ENCODE measurements at places on chromosomes 3 and 15.

DNA sequence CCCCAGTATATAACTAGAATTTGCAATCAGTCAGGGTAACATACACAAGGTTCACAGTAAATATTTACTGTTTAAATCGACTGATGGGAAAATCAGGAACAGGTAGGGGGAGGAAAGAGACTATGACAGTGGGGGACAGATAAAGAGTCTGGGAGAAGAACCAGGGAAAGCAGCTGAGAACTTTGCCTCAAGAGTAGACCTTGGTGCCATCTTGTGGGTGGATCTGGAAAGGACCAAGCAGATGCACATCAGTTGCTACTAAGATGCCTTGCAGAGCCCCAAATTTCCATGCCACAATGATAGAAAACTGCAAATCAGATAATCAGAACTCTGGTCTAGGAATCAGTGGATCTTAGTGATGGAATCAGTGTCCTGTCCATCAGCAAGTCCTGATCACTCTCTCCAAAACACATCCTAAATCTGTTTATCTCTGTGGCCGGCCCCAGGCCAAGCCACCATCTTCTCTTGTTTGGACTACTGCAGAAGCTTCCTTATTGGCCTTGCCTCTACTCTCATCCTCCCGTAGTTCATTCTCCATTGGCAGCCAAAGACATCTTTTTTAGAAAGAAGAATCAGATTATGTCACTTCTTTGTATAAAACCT is 62.7 kb downstream of the PDE8A start:
- no peak for DNase-seq

GRCh38 chr3:150312018-150312657 is 96.0 kb upstream of the TSC22D2 start:
- DNase-seq = no peak

DNA sequence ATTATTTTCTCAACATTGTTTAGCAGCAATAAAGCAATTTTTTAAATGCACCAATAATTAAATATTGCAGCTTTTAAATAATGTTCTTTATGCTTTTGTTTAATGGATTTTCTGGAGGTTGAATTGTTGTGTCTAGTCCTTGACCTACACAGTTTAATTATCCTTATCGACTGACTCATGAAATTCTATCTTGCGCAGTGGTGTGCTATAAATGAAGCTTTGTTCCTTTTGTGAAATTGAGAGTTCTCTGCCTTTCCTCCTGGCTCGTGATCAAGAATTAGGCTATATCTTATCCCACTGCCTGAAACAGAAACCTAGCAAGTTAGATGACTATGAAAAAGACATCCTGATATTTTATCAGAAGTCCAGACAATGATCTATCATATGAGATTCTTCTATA is 37.0 kb upstream of the PIK3R4 start:
- no peak for DNase-seq

- DNase-seq = no peak
Observed at GRCh38 chr3:32630266-32630665, 54.7 kb upstream of the CNOT10 start.

DNA sequence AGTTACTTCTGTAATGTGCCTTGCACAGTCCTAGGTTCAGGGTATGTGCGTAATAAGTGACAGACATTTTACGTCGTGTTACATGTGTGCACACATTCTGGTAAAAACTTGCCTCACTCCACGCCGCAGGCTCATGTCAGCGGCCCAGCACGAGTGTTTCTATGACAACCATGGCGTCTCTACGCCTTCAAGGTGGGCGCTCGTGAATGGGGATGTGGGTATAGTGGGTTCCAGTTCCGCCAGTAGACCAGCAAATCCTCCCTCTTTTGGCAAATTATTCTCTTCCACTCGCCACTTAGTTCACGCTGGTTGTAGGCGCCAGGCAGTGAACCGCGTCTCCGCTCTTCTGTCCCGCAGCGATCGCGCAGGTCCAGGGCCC is 40.3 kb downstream of the CHST14 start:
- no peak for DNase-seq

DNA sequence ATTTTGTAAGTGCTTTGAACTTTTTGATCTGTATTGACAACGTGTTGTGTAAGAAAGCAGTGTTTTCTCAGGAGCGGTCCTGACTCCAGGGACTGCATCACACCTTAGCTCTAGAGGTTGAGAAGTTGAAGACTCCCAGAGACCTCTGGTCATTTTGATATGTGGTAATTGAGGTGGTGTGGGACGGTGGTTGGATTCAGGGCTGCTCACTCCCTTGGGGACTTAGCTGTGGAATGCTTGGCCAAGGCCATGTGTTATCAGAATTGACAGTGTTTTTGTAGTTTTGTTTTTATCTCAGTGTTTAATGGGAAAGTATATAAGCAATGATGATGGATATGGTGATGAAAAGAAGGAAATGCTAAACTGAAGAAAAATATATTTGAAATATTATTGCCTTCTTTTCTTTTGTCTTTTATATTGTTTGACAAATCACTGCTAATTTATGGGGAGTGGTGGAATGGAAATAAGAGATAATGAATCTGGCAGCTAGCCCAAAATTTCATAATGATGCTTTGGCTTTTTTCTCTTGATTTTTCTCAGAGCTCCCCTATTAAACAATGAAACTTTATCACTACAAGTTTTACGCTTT is 16.0 kb downstream of the CMSS1 start:
- DNase-seq = no peak

GRCh38 chr3:188719545-188719944 is 452.2 kb upstream of the TPRG1 start:
- DNase-seq = no peak

GRCh38 chr15:25703726-25704125 is 159.4 kb downstream of the ATP10A start:
- no peak for DNase-seq

DNA sequence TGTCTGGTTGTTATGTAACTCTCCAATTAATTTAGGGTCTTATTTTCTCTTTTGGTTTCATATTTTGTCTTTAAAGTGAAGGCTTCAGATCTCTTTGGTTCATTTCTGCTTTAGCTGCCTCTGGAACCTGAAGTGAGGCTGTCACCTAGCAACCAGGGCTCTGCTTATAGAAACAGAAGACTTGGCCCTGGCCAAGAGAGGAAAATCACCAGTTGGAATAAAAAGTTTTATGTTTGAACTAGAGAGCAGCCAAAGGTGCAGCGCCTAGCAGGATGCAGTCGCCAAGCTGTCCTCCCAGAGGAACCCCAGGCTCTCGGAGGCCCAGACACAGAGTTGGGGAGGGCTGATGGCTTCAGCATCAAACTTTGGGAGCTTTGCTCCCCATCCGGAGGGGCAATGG is 41.1 kb downstream of the LYZL4 start:
- no peak for DNase-seq

GRCh38 chr3:108861401-108861800 is 38.8 kb downstream of the TRAT1 start:
- DNase-seq = no peak

- no peak for DNase-seq
Observed at GRCh38 chr3:107633327-107634098, 110.8 kb downstream of the BBX start.

GRCh38 chr3:101131767-101132166 is 138.5 kb upstream of the ABI3BP start:
- no peak for DNase-seq

DNA sequence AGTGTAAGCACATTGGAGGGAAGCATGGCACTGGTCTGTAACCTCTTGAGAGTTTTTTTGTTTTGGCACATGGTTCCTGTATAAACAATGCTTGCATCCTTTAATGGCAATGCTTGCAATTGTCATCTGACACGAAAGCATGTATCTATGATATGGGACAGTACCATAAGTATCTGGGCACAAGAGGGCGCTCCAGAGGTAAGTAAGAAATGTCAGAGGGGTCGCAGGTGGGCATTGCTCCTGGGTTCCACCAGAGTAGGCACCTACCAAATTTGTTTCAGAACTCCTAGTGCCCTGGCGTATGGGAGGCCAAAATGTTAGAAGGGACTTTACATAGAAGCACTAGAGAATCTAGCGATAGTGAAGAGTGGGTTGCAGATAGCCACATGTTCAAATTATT is 58.7 kb upstream of the BCHE start:
- DNase-seq = no peak

DNA sequence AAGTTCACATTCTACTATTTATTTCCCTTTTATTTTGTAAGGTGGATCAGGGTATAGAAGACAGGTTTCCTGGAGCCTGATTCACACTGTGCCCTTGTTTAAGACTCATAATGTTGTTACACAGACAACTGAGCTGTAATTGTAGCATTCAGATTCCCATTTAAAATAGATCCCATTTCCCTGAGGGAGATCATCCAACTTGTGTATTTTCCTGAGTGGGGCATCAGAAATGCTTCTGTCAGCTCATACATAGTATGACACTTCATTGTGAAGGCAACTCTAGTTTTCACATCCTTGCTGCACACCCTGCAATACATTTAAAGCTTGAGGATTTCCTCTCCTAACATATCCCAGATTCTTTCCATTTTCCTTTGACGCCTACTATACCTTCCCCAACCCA is 659.7 kb downstream of the GRM7 start:
- no peak for DNase-seq

GRCh38 chr3:89311581-89311980 is 204.2 kb downstream of the EPHA3 start:
- DNase-seq = no peak

DNA sequence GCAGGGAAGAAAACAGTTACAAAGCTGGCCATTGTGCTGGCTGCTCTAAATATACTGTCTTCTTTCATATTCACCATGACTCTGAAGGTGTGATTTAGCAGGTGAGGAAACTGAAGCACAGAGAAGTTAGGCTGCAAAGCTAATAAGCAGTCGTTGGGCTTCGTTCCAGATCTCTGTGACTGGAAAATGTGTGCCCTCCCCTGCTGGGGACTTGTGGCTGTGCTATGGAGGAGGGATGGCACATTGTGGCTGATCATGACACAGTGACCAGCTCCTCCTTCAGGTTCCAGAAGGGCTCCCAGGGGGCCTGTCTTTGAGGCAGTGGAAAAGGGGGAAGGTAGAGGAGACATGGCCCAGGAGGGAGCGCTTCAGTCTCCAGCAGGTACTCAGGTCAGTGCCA is 19.2 kb downstream of the PXK start:
- DNase-seq = no peak

DNA sequence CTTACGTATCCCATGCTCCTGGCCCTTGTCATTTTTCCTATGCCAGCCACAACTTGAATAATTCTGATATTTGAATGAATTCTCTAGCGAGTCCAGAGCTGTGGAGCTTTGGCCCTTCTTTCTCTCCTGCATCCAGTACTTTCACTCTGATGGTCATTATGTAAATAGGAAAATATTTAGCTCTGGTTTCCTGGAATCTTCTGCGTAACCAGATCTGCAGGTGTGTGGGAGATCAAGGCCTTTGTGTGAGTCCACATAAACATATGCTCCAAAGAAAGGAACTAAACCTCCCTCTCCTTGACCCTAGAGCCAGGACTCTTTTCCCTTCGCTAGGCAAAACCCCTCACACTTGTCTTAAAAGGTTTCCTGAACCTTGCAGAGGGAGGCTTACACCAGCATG is 132.5 kb upstream of the THBS1 start:
- DNase-seq = no peak

- DNase-seq = no peak
Observed at GRCh38 chr15:64813075-64813474, 12.4 kb downstream of the PIF1 start.

- no peak for DNase-seq
Observed at GRCh38 chr15:24877174-24877573, 77.6 kb upstream of the SNRPN start.

DNA sequence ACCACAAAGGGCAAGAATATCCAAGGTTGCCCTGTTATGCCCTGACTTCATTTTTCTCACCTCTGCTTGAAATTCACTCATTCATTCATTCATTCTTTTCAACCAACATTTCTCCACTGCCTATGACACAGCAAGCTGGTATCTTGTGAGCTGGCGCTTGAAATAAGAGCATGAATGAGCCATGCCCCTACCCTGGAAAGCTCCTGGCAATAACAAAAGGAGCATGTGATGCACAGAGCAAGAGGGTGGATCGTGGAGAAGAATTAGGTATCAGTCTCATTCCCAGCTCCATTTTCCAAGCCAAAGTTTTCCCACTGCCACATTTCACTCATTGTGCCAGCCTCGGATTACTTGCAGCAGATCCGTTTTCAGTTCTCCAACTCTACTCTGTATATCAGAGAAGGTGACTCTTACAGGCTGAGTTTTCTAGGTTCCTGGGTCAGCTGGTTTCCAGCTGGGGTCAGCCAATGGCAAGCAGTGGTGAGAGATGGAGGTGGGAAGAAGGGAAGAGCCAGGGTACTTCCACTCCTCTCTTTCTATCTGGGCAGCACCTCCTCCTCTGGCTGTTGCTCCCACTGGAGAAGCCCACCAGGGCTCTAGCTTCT is 144.8 kb downstream of the SUCLG2 start:
- DNase-seq = no peak

- DNase-seq = no peak
Observed at GRCh38 chr15:38374556-38374955, 79.4 kb upstream of the FAM98B start.

DNA sequence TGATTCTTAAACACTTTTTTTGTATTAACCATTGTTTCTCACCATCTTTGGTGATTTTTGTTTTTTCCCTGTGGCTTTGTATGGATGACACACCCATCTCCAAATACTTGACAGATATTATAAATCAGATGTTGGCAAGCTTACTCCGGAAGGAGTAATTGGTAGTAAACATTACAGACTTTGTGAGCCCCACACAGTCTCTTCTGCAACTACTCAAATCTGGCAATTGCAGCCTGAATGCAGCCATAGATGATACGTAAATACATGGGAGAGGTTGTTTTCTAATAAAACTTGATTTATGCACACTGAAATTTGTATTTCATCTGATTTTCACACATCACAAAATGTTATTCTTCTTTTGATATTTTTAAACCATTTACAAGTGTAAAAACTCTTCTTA is 331.5 kb downstream of the ARPP21 start:
- no peak for DNase-seq

DNA sequence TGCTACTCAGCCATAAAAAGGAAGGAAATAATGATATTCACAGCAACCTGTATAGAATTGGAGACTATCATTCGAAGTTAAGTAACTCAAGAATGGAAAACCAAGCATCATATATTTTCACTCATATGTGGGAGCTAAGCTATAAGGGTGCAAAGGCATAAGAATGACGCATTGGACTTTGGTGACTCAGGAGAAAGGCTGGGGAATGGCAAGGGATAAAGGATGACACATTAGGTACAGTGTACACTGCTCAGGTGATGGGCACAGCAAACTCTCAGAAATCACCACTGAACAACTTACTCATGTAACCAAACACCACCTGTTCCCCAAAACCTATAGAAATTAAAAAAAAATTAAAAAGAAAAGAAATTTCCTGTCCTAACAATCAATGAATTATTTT is 42.7 kb downstream of the ALCAM start:
- no peak for DNase-seq

DNA sequence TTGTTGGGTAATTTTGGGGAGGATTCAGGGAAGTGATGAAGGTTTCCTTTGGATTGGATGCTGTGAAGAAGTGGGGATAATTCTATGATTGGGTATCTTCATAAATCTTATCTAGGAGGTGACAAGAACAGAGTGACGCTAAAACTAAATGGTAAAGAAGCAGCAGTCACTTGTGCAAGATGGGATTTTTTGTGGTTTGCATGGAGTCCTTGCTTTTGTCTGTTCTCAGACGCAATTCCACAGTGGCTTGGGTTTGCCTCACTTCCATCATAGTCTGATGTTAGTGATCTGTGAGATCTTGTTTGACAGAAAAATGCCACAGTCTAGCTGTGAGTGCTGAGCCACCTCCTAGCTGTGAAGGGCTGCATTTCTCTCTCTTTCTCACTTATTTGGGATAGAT is 26.9 kb downstream of the GTF2E1 start:
- no peak for DNase-seq
